ENCODE measurements at places on chromosomes 16 and 17.

DNA sequence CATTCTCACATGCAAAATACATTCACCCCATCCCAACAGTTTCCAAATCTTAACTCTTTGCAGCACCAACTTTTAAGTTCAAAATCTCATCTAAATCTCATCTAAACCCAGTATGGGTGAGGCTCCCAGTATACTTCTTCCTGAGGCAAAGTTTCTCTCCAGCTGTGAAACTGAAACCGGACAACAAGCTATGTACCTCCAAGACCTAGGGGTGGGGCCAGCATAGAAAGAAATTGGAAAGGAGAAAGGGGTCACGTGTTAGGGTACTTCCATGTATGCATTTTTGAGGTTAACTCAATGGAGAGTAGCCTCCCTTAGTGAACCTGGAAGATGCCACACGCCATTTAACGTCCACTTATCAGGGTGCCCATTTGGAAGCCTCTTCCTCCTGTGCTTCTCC, 23.9 kb upstream of the LRRC75A start:
- DNase-seq: no peak

GRCh38 chr17:33986566-33986965, 268.5 kb upstream of the CCL2 start:
- no peak for DNase-seq

- no peak for DNase-seq
These were observed 11.4 kb downstream of the CDR2L start for GRCh38 chr17:74998783-74999182.

DNA sequence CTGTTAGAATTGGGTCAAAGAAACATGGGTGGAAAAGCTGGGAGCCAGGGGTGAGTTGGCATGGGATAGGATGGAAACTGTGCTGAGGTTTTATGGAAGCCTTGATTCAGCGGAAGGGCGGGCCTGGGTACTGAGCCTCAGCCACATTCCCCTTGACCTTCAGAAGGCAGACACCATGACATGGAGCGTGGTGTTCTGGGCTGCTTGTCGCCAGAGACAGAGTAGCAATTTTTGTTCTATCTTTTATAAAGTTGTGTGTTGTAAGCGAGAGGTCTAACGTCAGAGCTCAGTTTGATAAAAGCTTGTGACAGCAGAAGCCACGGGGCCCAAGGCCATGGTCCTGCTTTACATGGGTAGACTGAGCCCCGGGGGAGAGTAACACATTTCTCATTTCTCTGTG, 50.2 kb downstream of the SLC47A1 start:
- no peak for DNase-seq

DNA sequence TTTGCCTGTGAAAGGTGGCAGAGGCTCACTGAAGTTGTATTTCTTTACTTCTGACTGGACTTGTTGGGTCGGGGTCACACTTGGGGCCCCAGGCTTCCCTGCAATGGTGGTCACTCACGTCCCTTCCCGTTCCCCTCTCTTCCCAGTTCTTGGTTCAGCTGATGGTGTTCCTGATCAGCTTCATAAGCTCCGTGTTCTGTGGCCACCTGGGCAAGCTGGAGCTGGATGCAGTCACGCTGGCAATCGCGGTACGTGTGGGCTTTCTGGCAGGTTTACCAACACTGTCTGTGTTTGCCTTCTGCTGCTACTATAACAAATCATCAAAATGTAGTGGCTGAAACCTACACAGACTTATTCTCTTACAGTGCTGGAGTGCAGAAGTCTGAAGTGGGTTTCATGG, 8.6 kb downstream of the SLC47A1 start:
- DNase-seq: no peak

DNA sequence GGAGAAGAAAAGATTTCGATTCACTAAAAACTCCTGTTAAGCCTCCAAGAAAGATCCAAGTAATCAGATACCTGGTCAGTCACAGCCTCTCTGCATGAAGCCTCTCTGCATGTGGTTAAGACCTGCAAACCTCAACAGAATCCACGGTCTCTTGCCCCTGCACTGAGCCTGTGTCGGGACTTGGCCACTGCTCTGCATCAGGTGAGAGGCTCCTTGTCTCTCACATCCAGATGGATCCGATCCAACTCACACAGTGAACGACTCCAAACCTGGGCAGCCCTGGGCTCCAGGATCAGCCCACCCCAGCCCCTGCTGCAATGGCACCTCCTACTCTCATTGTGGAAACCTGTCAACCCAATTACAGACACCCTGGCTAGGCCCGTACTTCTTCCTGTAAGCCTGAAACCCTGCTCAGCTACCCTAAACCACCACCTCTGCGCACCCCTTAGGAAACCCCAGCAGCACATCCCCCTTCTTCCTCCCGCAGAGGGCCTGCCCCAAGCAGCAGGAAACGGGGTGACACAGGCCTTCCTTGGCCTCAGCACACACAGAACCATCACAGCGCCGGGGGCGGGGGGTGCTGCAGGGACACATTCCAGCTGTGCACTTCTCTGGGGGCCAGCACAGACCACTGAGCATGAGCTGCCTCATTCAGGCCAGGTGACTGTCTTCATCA, 129.5 kb downstream of the ANKRD11 start:
- DNase-seq: peak; percentile 63

DNA sequence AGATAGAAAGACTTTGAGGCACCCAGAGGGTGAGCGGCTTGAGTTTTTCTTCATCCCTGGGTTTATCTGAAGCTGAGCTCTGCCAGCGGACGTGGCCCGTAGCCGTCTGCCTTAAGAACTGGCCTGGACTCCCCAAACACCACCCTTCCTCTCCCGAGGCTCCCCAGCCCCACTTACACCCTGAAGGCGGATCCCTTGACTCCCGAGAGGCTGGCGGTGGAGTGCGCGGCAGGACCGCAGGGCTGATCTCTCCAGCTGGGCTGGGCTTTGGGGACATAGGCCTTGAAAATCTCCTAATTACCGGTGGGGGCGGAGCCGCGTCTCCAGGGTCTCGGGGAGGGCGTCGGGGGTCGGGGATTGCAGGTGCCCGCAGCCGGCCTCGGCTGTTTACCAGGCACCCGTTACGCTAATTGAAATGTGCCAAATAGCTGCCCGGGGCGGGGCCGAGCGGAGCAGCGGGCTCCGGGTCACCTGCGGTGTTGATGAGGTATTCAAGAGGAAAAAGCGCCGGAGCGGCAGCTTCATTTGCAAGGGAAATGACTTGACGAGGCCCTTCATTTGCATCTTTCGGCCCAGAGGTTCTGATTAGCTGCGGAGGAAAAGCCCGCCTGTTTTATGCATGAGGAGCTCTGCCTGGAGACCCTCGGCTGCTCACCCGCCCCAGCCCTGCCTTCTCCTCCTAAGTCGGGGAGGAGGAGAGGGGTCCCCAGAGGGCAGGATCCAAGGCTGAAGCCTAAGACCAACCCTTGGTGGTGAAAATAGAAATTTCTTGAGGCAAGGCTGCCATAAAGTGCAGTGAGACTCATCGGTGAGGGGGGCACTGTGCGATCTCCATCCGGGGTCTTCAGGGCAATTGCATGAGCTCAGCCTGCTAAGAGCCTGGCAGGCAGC, 100.7 kb downstream of the MGAT5B start:
- DNase-seq: peak; percentile 8

DNA sequence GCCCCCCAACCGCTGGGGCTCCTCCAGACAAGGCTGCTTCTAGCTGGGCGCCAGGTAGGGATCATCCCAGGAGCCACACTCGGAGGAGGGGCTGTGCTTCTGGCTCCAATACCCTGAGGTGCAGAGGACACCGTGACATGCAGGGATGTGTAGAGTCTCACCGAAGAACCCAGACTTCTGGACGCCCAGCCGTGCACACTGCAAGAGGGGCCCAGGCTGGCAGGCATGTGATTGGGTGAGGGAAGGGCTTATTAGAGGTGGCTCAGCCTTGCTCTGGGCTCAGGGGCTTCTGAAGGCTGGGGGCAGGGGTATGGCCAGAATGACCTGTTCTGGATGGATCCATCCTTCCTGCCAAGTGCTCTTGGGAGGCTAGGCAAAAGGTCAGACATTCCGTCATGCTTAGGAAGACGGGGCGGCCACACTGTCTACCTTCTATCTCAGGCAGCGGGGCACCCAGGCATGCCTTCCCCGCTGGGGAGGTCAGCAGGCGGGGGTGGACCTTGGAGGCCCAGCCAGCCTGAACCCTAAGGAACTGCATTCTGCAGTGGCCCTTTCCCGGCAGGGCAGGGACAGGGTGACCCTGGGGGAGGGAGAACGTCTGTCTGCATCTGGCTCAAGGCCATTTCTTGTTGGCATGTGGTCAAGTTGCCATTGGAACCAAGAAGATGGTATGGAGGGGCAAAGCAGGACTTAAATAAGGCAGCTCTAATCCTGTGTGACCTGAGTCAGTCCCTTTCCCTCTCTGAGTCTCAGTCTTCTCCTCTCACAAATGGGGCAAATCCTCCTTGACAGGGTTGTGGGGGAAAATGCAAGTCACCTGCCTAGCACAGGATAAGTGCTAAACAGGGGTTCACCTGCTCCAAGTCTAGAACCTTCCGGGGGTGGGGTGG, 5.8 kb upstream of the ADGRG1 start:
- DNase-seq: no peak

GRCh38 chr16:58519707-58520106, 4.4 kb downstream of the SETD6 start:
- no peak for DNase-seq

DNA sequence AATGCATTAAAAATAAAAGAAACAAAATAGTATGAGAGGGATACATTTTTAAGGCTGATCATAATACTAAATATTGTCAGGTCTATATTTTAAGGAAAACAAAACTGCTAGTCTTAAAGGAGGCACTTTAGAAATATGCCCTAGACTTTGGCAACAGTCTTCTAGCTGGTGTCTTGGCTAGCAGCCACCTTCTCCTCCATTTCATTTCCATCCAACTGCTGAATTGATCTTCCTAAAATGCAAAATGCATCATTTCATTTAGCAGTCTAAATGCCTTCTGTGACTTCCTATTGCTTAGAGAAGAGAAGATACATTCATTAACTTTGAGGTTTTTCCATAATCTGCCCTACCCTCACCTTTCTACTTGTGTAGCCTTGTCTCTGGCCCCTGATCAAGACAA, 1404.1 kb downstream of the CDH11 start:
- no peak for DNase-seq

DNA sequence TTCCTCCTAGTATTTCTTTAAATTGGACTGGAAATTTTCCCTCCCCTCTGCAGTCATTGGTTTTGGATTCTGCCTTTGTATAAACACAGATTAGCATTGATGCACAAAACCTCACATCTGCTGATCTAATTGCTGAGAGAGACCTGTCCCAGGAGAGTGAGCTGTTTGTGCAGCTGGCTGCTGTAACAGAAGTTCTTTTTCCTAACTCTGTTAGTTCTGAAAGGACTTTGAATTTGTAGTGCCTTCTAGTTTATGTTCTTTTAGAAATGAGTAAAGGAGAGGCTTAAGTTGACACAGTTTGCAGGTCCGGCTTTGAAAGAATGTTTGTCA, 45.2 kb upstream of the KPNB1 start:
- no peak for DNase-seq

- DNase-seq: no peak
These were observed 69.8 kb downstream of the MRTFB start for GRCh38 chr16:14140923-14141322.

GRCh38 chr17:45948498-45948880, 50.6 kb upstream of the STH start:
- DNase-seq: no peak

GRCh38 chr16:5504064-5504781, 406.6 kb upstream of the EEF2KMT start:
- DNase-seq: no peak

DNA sequence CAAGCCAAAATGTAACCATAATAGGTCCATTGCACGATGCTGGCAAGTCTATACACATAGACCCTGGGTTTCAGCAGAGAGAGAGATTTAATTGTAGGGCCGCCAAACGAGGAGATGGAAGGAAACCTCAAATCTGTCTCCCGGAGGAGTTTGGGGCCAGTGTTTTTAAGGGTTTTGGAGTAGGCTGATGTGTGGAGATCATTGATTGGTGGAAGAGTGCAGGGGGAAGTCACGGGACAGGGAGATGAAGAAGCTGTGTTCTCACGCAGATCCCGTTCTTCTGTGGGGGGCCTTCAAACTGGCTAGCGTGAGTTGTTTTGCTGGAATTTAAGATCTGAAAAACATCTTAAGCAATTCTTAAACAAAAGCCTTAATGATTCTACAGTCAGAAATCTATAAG, 84.8 kb downstream of the KATNIP start:
- no peak for DNase-seq

- peak; percentile 63 for DNase-seq
These were observed 457 bp downstream of the CHTF8 start for GRCh38 chr16:69131839-69132423.

DNA sequence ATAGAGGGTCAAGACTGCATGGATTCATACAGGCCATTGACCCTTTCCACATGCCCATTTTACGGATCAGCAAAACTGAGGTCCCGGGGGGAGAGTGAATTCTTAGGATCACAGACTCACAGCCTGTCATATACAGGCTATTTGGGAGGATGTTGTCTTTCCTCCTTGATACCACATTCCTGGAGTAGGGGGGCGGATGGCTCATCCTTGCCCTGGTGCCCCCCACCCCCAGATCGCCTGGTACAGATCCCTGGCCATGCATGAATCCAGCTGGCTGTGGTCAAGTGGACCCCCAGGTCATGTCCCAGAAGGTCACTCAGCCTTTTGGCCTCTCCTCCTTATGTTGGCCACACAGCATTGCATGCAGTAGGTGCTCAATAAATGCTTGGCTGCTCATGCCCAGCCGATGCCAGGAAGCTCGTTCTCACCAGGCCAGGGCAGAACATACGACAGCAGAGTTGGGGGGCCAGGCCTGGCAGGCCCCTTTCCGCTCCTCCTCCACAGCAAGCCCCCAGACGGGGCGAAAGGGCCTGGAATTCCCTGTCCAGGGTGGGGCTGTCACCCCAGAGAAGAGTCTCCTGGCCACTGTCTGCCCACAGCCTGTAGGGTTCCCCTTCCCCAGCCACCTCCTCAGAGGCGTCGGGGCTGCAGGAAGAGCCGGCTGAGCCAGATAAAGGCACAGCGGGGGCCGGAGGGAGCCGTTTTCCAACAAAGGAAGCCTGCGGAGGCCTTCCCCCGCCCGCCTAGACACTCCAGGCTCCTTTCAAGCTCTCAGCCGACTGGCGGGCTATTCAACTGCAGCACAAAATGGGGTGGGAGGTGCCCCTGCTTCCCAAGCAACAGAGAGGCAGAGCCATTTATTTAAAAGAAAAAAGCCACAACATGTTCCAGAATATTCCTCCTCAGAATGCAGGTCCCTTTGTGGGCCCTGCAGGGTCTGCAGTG, 215.7 kb upstream of the CIBAR2 start:
- DNase-seq: no peak

- DNase-seq: no peak
These were observed 3.4 kb downstream of the LCAT start for GRCh38 chr16:67940446-67941089.

DNA sequence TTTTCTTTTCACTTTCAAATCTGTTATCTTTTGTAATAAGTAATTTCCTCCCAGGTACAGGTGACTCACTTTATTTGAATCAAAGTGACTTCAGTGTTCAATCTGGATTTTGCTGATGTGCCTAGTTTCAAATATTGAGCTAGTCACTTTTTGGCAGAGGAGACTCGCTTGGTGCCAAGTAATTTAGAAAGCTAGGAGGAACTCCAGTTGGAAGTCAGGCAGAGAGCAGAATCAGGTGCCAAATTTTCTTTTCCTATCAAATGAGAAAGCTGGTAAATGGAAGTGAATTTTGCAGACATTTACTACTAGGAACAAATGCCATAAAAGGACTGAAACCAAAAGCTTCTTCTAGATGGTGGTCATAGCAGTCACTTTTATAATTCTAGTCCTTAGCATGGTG, 656.0 kb upstream of the KIF2B start:
- no peak for DNase-seq

- DNase-seq: no peak
These were observed 98.5 kb downstream of the SOX9 start for GRCh38 chr17:72219137-72219823.

GRCh38 chr17:45936610-45937009, 42.3 kb downstream of the MAPT start:
- no peak for DNase-seq
